Stimulated activated CD4-positive, alpha-beta T cell treated with anti-CD3 and anti-CD28 coated beads, Interleukin-2, amount 100 ng/mL, for 4 hours (primary cell): ENCODE measurements at places on chromosomes 7 and 10.

DNA sequence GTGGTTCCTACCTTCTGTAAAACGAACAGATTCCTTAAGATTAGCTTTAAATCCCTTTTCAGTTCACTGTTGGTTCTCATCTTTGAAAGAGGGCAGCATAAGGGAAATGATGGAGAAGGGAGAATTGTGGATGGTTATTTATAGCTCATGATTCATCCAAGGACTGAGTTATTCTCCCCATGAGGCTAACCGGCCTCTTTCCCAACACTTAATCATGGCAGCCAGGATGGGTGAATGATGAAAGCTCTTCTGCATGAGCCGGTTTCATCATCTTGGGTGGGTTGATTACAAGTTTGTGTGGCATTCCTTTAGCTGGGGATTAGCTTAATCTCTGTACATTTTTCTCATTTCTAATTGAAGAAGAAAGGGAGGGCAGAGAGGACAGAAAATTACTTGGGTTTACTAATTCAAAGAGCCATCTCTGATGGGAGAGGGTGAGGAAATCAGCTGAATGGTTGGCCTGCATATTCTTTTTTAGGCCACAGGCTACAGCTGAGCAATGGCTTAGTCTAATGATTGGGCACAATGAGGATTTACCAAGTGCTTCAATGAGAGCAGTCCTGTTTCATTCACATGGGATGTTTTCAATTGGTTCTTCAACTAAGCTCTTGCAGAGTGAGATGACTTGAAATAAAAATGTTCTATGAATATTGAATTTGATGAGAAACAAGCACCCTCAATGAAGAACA, 250.0 kb downstream of the BMPER start:
- DNase-seq = no peak

GRCh38 chr7:17659126-17659525, 281.2 kb downstream of the SNX13 start:
- DNase-seq = no peak

- DNase-seq = no peak
These were observed 523.6 kb downstream of the PTPRN2 start for GRCh38 chr7:158063850-158064610.

- DNase-seq = no peak
These were observed 59.3 kb upstream of the IL6 start for GRCh38 chr7:22667562-22668239.

DNA sequence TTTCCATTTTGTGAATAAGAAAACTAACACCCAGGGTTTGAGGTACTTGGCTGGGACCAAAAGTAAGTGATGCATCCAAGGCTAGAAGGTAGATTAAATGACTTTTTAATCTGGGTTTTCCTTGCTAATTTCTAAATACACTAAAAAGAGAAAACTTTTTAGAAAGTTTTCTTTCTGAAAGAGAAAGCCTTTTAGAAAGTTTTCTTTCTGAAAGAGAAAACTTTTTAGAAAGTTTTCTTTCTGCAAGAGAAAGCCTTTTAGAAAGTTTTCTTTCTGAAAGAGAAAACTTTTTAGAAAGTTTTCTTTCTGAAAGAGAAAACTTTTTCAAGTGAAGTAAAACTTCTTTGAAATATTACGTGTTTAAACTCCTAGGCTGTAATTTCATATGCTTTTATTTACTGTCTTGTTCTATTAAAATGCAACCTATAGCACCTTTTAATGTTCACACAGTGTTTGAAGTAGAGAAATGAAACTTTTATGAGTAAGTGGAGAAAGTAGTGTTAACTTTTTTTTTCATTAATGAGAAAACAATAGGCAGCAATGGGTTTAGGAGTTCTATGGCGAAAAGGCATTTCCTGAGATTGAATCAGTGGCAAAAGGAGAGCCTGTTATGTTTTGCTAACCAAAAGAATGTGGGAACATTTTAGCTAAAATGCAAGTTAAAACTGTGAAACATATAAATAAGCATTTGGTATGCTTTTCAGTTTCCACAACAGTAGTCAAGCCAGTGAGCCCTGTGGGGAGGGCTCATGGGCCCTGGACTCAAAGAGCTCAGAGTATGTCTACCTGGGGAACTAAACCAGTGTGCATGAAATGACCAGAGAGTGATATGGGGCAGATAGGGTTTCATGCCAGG, 103.7 kb downstream of the RBM20 start:
- DNase-seq = no peak

GRCh38 chr7:152014722-152015121, 10.8 kb upstream of the GALNT11 start:
- no peak for DNase-seq

DNA sequence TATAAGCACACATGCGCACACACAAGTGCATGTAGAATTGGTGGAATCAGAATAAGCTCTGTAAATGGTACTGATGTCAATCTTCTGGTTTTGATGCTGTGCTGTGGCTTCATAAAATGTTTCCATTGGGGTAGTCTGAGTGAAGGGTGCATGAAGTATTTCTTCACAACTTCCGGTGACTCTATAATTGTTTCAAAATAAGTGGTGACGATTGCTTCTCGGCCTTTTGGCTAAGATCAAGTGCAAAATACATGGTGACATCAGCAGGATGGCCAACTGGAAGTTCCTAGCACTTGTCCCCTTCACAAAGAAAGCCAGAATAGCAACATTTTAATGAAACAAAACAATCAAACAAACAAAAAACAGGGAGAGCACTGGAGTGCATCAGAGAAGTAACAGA, 41.6 kb upstream of the CAMK2B start:
- no peak for DNase-seq

DNA sequence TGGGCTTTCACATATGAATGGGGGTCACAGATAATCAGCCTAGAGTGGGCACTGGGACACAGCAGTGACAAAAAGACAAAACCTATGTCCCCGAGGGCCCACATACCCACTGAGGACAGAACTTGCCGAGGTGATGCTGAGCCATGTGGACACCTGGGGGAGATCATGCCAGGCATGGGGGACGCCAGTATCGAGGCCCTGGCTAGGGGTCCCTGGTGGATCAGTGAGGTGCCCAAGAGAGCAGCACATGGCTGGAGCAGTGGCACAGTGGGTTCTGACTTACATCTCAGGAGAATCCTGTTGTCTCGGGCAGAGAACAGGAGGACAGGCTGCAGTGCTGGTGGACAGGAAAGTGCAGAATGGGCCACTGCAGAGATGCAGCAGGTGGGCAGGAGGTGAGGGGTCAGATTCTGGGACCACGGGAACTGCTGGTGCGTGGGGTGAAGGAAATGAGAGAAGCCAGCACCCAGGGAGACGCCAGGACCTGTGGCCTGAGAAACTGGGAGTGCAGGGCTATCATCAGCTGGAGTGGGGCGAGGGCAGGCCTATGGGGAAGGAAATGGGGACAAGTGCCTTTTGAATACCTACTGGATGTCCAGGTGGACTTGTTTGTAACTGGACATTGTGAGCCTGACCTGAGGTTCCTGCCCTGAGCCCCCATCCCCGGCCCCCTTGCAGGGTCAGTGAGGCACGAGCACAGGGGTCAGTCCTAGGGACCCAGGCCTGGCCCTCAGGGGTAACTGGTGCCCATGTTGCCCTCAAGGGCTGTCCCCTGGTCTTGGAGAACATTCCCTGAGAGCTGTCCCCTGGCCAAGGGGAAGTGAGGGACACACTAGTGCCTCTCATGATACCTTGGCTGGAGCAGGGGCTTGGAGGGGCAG, 91.2 kb upstream of the RET start:
- DNase-seq = no peak

- DNase-seq = no peak
These were observed 139.3 kb downstream of the C1GALT1 start for GRCh38 chr7:7321681-7322080.

DNA sequence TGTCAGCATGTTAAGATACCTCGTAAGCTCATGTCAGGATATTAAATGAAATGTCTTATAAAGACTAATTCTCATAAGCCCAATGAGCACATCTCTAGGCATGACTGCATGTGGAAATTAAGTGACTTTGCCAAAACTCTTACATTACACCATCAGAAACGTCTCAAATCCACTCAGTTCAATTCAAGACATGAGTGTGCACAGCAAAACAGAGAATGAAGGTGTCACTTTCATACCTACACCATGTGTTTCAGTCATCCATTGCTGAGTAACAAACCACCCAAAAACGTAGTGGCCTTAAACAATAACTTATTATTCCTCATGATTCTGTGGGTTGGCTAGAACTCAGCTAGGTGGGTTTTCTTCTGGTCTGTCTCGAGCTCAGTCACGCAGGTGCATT, 99.8 kb downstream of the ATE1 start:
- DNase-seq = no peak

GRCh38 chr10:88906921-88907320, 26.9 kb downstream of the STAMBPL1 start:
- no peak for DNase-seq

DNA sequence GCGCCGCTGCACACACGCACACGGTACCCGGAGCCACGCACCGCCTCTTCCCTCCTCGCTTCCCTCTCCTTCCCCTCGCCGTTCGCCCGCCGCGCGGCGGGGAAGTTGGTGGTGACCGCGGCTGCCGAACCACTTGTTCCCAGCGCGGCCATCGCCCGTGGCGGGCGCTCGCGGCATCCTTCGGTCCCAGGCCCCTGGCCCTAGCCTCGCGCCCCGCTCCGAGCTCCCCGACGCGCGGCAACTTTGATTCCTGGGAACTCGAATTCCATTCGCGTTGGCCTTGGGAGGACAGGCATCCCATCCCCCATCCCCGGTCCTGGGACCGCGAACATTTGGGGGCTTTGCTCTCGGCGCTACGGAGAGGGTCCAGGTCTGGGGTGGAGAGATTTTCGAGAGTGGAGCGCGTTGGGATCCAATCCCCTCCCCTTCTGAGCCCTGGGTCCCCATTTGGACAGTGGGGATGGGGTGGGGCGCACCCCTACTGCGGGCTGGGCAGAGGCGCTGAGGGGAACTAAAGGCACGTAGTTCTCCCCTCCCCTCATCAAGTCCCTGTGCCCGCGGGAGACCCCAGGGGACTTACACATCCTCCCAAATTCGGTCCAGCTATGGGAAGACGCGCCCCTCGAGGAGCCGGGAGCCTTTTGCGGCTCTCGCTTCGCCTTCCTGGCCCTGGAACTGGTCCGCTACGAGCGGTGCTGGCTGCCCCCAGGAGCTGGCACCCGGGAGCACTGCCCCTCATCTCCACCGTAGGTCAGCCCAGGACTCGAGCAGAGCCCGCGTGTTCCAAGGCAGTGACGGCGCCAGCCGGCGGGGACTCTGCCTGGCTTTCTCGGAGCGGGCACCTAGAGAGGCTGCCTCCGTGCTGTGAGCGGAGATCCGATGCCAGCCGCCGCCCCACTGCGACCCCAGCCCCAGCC, 834 bp downstream of the CDH23 start:
- no peak for DNase-seq
